ENCODE measurements at places on chromosomes 2 and 18.

GRCh38 chr2:54429054-54429453 is 27.1 kb upstream of the SPTBN1 start:
- no peak for DNase-seq

- no peak for DNase-seq
Measured at GRCh38 chr2:233480490-233481202, 85.9 kb downstream of the USP40 start.

GRCh38 chr2:233968556-233968955 is 51.4 kb downstream of the TRPM8 start:
- no peak for DNase-seq

GRCh38 chr2:6556755-6557154 is 309.0 kb downstream of the CMPK2 start:
- DNase-seq = no peak

DNA sequence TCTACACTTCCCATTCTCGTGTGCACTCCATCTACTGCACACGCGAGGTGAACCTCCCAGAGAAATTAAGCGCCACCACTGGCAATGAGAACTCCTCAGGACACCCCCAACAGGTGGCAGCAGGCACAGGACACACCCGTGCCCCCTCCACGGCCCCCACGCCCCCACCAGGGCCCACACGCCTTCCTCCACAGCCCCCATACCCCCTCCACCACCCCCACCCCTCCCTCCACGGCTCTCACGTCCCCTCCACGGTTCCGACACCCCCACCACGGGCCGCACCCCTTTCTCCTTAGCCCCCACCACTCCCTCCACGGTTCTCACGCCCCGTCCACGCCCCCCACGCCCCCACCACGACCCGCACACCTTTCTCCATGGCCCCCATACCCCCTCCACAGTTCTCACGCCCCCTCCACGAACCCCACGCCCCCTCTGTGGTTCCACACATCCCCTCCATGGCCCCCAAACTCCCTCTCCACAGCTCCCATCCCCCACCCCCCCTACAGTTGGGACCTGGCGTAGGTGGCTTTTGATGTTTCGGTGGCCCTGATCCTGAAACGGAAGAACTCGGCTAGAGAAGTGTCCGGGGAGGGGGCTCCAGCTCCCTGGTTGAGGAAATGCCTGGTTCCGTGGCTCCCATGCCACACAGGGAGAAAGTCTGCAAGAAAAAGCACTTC is 110.8 kb downstream of the ZNF516 start:
- DNase-seq = no peak

DNA sequence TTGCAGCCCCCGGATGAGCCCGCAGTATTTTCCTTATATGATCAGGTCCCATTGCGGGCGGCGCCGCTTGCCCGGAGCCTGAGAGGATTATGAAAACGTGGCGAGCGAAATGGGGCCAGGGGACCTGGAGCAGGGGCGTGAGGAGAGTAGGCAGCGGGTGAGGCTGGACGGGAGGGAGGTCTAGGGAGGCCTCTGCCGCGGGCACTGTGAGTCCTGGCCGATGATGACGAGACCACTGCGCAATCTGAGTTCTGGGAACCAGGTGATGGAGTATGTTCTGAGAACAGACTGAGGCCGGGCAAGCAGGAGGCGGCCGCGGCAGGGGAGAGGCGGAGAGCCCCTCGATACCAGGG is 790 bp upstream of the ACAA2 start:
- DNase-seq = no peak

DNA sequence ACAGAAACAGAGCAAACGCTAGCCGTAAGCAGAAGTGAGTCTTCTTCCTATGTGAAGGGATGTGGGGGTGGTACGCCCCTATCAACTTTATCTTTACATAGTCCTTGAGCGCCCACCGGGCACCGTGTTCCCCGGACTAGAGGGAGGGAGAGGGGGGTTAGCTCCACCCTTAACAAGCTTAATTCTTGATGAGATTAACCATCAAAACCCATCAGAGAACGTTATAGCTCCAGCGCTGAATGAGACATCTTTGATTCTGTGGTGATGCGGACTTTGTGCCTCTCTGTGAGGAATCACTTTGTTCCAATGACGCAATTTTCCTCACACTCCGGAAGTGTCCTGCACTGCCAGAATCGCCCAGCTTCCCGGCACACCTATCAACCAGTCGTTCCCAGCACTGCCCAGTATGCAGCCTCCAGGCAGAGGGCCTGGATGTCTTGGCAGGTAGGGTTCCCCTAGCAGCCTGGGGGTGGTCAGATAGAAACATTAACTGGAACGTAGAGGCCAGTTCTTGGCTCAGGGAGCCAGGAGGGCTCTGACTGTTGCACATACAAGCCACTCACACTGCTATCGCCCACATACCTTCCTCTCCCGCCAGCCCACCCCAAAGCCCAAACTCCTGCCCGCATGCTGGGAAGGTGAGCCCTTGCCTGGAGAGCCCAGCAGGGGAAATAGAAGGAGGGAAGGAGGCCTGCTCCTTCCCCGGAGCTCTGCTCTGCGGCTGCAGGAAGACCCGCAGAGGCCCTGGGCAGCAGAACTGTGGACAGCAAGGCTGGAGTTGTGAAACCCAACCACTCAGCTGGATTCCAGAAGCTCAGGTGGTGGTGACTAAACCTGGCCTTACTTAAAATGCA is 1.9 kb upstream of the ODC1 start:
- no peak for DNase-seq

GRCh38 chr2:241307055-241307454 is 8.4 kb downstream of the HDLBP start:
- DNase-seq = no peak

DNA sequence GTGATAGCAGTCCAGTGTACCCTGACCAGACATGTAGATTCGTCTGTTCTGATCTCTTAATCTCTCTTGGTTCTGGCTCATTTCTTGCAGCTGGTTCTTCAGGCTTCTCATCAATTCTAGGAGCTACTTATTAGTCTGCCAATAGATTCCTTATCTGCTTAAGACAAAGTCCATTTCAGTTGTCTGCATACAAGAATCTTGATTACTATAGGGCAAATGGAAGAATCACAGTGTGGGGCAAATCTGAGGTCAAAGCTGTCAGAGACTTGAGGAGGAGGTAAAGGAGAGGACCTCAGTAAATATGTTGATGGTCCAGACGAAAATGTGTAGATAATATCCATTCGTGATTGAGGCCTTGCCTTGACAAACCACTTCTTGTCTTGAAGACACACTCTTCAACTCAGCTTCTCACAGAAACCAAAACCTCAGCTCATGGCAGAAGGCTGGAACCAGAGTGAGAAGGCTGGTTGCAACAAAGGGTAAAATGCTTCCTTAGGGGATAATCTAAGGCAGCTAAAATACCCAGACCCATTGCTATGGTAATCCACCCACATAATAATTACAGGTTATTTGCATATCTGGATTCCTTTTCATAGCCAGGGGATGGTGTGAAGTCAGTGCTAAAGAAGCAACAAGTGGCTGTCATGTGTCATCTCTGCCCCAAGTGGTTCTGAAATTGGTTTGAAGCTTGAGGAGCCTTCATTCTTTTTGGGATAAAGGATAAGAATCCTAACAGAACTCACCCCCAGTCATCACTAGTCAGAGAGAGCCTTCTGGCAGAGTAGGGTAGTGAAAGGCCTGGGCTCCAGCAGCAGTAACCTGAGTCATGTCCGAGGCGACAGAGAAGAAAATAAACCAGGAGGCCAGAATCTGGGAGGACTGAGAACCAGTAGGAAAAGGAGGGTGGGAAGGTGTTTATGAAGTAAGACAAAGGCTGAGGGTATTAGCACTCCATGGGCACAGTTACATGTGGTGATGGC is 29.2 kb upstream of the PELI1 start:
- DNase-seq = no peak

GRCh38 chr2:75053484-75054112 is 95.2 kb downstream of the POLE4 start:
- no peak for DNase-seq

DNA sequence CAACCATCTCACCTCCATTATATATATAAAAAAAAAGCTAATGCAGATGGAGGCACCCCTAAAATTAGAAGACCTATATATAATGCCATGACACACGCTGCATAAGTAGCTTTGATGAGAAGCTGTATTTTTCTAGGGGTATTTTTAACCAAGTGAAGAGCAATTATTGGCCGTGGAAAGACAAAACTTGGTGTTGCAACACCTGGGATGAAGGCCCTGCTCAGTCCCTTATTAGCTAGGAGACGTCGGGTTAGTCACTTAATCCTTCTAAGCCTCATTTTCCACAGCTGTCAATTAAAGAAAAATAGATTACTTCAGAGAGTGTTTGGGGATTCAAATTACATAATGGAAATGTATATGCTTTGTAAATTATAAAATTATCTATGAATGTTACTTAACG is 63.0 kb downstream of the WDR75 start:
- no peak for DNase-seq

DNA sequence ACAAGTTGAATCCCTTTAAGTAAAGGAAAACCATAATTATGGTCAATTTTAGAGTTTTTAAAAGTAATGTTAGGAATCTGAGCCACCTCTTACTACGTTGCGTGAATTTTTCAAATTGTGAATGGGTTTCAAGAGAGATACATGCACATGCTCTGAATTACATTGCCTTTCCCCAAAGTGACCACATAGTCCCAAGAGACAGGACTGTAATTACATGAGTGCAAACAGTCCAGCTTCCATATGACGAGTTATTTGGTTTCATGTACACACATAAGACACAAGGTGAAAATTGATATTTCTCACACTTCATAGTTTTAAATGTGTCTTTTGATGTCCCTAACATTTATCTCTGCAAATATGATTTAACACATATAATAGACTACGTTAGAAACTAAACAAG is 850.8 kb downstream of the LRP1B start:
- DNase-seq = no peak

- DNase-seq = no peak
Measured at GRCh38 chr2:172336681-172337080, 90.7 kb upstream of the ITGA6 start.

GRCh38 chr2:240959214-240959940 is 39.0 kb upstream of the SNED1 start:
- no peak for DNase-seq

GRCh38 chr2:121372721-121373353 is 87.8 kb upstream of the TFCP2L1 start:
- DNase-seq = no peak

GRCh38 chr2:127792805-127793204 is 18.2 kb downstream of the WDR33 start:
- no peak for DNase-seq

DNA sequence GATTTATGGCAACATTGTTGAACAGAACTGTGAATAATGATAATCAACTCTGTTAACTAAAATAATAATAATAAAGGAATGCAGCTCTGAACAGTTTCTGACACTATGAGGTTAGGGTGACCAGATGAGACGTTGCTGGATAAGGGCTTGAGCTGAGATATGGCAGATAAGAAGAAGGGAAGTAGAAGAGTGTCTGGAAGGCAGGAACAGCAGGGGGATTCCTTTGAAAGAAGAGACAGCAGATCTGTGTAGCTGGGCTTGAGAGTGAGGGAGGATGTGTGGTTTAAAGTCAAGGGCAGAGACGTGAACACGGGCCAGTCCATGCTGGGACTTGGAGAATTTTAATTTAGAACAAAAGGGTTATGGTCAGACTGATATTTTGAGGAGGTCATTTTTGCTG is 273.1 kb upstream of the SLC14A2 start:
- no peak for DNase-seq

DNA sequence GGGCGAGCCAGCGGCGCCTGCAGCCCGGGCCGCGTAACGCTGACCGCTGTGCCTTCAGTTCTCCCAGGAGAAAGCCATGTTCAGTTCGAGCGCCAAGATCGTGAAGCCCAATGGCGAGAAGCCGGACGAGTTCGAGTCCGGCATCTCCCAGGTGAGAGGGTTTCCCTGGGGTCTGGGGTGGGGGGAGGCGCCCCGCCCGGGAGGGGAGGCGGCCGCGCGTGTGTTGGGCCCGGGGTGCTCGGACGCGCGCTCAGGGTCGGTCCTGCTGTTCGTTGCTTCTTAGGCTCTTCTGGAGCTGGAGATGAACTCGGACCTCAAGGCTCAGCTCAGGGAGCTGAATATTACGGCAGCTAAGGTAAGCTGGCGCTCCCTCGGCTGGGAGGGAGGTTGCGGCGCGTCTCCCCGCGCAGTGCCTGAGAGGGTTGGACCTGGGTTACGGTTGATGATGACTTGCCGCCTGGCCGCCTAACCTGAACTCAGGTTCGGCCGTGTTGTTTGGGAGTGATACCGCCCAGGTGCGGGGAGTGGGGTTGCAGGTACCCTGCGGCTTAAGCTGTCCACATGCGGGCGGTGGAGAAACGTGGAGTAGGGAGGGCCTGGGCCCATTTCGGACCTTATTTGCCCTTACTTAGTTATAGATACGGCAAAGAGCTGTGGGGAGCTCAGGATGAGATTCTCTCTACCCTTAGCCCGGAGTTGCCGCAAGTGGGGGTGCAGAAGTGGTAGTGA is 638 bp downstream of the RPS7 start:
- DNase-seq = no peak

DNA sequence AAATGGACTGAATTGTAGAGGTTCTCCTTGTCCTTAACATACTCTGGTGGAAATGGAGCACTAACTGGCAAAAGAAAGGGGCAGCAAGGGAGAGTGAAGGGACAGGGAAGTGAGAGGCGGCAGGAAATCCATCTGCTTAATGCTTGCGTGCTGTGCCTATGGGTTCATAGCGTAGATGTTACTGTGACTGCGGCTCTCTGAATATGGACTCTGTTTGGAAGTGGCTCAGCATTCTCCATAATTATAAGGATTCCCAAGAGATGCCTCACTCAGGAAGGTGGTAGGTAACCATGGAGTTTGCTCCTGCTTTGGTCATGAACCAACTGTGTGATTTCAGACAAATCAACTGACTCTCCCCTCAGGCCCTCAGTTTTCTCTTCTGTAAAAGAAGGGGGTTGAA is 50.0 kb downstream of the MYO3B start:
- no peak for DNase-seq

- no peak for DNase-seq
Measured at GRCh38 chr2:207150284-207150683, 15.5 kb downstream of the KLF7 start.

- DNase-seq = no peak
Measured at GRCh38 chr18:74139888-74140287, 7.7 kb downstream of the FBXO15 start.

DNA sequence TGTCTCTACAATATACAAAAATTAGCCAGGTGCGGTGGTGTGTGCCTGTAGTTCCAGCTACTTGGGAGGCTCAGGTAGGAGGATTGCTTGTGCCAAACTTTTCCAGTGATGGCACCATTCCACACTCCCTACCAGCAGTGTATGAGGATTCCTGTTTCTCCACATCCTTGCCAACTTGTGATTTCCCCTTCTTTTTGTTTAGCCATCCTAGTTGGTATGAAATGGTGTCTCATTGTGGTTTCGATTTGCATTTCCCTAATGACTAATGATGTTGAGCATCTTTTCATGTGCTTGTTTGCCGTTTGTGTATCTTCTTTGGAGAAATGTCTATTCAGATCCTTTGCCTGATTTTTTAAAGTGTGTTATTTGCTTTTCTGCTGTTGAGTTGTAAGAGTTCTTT is 41.0 kb downstream of the EPB41L5 start:
- no peak for DNase-seq

GRCh38 chr2:239919774-239920692 is 105.1 kb downstream of the NDUFA10 start:
- no peak for DNase-seq
